ENCODE measurements at places on chromosomes 3 and 15. TPM values are rescaled to one million over a fixed set of nuclear protein-coding genes. Genes with fewer than 3 reads are reported as not detected.

The CPN2 gene
- total RNA-seq = not detected

The TMEM266 gene
- not detected for total RNA-seq

The NPAP1 gene
- not detected for total RNA-seq

The IP6K2 gene
- 38.7 TPM for total RNA-seq

The C2CD4A gene
- not detected for total RNA-seq

The MYEF2 gene
- total RNA-seq = 7.2 TPM

The HES1 gene
- total RNA-seq = 3.9 TPM

The P2RY14 gene
- 0.14 TPM for total RNA-seq

The CX3CR1 gene
- total RNA-seq = not detected

The SNTN gene
- total RNA-seq = not detected

The RBM5 gene
- 167 TPM for total RNA-seq

The RASGRF1 gene
- 0.43 TPM for total RNA-seq

The ISLR gene
- 25.8 TPM for total RNA-seq

The CCR4 gene
- not detected for total RNA-seq

The FEZF2 gene
- not detected for total RNA-seq
